ENCODE measurements at places on chromosomes 1 and 21.

DNA sequence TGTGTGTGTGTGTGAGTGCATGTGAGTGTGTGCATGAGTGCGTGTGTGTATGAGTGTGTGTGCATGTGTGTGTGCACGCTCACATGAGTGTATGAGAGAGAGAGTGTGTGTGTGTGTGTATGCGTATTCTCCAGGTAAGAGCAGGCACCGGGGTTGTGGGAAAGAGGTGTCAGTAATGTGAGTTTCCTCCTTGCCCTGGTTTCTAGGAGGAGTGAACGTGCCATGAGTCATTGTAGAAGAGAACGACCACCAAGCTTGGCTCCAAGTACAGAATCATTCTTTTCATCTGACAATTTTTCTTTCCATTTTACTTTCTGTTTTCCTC, 79.1 kb downstream of the POFUT2 start:
- no peak for DNase-seq

- no peak for DNase-seq
Measured at GRCh38 chr21:42676808-42677207, 23.4 kb downstream of the PDE9A start.

- no peak for DNase-seq
Measured at GRCh38 chr1:180184041-180184440, 29.4 kb downstream of the QSOX1 start.

DNA sequence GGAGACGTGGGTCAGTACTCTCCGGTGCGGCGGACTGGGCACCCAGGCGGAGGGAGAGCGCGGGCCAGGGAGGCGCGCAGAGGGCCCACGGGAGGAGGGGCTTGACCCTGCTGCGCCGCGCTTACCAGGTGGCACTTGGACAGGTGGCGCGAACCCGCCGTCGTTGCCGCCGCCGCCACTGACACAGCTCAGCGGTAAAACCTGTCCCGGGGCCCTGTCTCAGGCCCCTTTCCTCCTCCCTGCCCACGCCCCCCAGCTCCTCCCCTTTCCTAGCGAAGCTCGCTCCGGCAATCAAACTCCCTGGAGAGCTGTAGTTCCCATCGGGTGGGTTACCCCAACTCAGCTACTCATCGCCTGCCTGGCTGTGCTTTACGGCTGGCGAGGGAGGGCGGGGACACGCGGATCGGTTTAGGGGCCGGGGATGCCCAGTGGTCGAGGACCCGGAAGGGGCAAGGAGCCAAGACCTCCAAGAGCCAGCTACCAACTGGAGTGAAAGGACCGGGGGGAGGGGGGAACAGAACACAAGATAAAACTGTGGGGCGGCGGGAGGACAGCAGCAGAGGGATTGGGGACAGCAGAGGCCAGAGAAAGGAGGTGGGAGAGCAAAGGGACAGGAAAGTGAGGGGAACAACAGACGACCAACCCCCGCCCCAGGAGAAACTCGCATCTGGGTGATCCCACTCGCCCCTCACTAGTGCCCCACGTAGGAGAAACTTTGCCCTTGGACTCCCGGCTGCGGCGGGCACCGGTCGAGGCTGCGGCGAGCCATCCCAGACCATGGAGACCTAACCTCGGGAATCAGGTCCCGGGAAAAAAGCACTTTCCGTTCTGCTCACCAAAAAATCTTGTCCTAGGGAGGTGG, 2.9 kb downstream of the GFI1 start:
- DNase-seq = peak; percentile 47

- DNase-seq = no peak
Measured at GRCh38 chr1:13652238-13652637, 47.8 kb upstream of the PRDM2 start.

GRCh38 chr1:24203404-24203803, 16.3 kb upstream of the IFNLR1 start:
- DNase-seq = no peak

GRCh38 chr1:86640161-86640670, 64.2 kb upstream of the SH3GLB1 start:
- DNase-seq = no peak

DNA sequence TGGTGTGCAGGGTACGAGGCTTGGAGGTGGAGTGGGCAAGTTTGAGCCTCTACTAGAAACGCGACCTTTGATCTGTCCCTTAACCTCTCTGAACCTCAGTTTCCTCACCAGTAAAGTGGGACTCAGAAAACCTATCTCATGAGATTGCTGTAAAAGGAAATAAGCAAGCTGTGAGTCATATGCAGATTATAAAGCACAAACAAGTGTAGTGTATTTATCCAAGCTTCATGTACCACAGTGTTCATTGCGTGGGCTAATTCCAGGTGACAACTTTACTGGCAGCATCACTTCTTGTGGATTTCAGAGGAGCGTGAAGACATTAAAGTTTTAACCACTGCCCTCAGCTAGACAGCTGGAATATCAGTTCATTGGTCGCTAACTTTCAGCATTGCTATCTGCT, 44.4 kb downstream of the ZNF697 start:
- no peak for DNase-seq

DNA sequence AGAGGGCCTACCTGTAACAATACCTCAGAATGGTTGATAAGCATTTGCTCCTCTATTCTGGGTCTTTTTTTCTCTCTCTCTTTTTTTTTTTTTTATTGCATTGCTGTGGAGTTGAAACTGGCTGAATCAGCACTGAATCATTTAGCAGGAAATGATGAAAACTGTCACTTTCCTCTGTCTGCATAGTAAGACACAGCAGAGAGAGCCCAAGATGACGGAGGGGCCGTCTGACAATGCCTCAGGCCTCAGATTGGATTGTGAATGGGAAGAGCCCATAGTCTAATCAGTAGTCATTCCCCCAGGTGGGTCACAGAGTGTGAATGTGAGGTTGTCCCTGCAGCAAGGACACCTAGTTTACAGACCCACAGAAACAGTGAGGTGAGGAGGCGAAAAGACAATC, 193.2 kb upstream of the PLXNA2 start:
- no peak for DNase-seq

DNA sequence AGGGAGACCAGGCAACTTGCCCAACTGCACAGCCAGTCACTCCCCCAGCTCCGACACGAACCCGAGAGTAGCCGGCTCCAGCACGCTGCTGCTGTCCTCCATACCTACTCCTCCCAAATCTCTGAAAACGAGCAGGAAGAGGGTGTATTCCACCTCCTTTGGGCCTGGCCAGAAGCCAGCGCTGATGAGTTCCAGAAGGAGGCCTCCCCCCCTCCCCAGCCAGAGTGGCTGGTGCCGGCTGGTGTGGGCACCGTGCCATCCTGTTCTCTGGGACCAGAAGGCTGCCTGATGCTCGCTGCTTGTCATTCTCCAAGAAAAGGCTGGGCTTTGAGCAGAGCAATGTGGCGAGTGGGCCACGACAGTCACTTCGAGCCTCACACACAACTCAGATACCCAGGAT, 22.2 kb downstream of the KCNN3 start:
- DNase-seq = no peak

DNA sequence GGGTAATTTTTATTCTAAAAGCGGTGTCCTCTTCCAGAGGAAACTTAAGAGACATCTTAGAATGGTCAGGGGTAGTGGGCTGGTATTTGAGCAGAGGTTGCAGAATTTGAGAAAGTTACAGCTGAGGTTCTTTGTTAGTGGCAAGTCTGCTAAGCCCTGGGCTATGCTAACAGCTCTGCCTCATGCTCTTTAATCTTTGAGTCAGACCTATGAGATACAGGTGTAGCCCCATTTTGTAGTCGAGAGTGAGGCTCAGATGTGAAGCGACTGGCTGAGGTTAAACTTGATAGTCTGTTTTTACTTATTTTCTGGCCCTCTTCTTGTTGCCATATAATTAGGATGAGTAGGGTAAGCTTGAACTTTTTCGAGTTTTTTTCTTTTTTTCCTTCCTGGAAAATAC, 4.7 kb downstream of the HMGN2 start:
- DNase-seq = no peak

DNA sequence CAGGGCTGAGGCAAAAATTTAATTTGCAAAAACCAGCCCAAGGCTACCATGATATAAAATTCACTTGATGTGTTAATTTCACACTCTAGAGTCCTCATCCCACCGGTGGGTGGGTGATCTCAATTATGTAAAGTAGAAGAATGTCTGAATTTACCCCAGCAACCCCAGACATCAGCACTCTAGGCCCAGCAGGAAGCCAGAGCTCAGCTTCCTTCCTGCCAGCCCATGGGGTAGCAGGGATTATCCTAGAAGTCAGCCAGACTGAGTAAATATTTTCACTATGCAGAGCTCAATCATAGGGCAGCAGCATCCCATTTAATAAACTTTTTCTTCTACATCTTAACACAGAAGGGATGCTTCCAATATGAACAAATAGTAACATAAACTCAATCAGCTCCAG, 71.0 kb downstream of the SIPA1L2 start:
- no peak for DNase-seq

GRCh38 chr1:18628511-18628910, 2.1 kb upstream of the PAX7 start:
- DNase-seq = no peak

GRCh38 chr1:63679076-63679475, 85.9 kb downstream of the PGM1 start:
- DNase-seq = no peak

DNA sequence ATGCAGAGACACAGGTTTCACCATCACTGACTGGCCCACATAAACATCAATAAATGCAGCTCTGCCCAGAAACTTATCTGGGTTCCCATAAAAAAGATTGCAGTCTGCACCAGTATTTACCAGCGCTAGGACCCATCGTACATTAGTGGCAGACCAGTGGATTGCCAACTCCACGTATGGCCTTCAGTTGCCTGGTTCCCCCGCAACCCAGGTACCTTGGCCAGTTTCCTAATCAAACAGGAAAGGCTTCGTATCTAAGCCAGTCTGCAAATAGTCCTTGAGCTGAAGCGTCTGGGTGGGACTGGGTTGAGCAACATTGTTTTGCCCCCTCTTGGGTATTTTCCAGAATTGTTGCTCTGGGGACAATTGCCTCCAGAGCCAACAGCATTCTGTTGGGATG, 1639.3 kb downstream of the MRPL39 start:
- DNase-seq = no peak

GRCh38 chr1:203657748-203658134, 31.1 kb downstream of the ATP2B4 start:
- DNase-seq = no peak

DNA sequence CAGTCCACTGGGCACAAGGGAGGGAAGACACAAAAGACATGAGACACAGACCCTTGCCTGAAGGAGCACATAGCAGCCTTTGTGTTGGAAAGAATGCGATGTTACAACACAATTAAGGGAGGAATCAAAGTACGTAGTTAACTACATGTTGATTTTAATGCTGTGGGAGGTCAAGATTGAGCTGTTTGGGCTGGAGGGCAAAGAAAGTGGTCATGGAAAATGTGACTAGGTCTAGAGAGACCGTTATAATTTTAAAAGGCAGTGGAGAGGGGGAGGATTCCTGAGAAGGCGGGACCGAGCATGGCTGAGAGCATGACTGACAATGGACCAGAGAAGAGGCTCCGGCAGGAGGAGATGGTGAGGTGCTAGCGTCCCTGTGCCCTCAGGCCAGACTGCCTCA, 111.8 kb upstream of the ATP1A1 start:
- DNase-seq = no peak

DNA sequence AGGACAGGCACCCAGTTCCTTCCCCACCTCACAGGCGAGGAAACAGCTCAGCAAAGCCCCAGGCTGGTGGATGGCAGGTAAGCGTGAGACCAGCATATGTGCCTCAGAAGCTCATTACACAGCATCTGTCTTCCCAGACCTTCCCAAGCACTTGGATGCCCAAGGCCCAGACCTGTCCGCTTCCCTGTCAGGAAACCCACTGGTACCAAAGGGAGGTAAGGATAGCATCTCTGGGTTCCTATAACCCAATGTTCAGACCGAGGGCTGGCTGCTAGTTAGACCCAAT, 3.3 kb downstream of the POFUT2 start:
- no peak for DNase-seq

DNA sequence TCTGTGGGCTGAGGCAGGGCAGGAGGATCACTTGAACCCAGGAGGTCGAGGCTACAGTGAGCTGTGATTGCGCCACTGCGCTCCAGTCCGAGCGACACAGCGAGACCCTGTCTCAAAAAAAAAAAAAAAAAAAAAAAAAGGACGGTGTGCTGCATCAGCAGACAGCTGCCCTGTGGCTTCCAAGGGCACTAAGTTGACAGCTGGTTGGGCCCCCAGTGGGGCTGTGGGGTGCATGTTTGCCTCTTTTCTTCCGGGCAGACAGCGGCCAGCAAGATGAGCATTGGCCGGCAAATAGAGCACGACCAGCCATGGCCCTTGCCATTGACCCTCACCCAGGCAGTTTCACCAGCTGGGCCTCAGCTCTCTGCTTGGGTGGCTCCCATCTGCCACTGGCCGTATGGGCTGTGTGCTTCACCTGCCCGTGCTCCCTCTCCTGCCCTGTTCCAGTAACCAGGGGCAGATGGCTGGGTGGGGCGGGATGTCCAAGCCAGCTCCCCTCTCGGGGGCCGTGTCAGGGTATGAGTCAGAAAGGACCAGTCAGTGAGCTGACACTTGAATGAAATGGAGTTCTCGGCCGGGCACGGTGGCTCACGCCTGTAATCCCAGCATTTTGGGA, 12.3 kb upstream of the SLC25A34 start:
- no peak for DNase-seq

DNA sequence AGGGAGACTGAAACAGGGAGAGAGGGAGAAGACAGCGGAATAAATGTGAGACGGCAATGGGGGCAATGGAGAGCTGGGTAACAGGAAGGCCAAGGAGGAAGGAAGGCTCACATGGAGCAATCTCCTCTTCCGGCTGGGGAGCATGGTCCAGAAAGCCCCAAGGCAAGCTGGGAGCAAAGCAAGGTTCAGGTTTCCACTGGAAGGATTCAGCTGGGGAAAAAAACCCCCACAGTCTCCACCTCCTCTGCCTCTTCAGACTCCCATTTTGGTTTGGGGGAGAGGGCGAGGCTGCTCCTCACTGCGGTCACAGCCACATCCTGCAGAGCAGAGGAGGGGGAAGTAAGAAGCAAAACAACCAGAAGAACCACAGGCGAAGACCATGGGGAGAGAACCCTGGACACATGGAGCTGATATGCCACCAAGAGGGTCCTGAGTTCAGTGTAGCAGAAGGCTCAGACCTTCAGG, 650 bp downstream of the TNFAIP8L2 start:
- DNase-seq = peak; percentile 69

DNA sequence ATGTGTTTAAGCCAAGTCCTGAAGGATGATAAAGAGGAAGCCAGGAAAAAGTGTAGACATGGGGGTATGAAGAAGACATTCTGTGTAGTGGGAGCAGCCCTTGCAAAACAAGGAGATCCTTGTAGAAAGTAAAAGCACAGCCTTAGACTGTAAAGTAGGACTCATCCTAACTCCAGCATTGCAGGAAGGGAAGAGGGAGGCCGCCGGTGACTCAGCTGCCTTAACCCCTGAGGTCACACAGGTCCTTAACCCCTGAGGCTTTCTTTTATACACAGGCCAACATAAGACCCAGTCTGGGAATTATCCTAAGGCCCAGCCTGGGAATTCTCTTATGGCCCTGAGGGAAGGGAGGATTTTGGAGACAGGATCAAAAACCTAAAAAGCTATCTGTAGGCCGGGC, 18.0 kb downstream of the PGM1 start:
- no peak for DNase-seq

All from CD4-positive, alpha-beta T cell treated with Interleukin-21 for 1 hour (primary cell).